Hematopoietic multipotent progenitor cell (in vitro differentiated cells): ENCODE measurements at places on chromosomes 1 and 21.

GRCh38 chr1:179824265-179824664, 53.3 kb downstream of the TOR1AIP2 start:
- no peak for DNase-seq

- DNase-seq: no peak
Measured at GRCh38 chr1:32860566-32860965, 10.1 kb downstream of the FNDC5 start.

GRCh38 chr1:216314379-216315095, 108.7 kb downstream of the USH2A start:
- no peak for DNase-seq

DNA sequence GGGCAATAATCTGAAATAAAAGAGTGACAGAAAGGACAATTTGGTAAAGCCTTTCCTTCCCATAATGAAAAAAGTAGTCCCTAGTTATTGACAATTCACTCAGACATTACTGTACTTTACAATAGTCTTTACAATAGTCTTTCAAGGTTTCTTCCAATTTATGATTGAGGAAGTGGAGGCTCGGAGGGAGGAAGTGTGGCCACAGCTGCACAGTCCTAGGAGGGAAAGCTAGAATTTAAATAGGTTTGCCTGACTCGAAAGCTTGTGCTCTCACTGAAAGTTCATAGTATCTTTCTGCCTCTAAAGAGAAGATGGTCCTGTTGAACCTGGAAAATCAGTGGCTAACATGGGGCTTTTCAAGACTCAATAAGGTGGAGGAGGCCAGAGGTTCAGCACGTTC, 203.2 kb downstream of the SDCCAG8 start:
- no peak for DNase-seq

- no peak for DNase-seq
Measured at GRCh38 chr1:28860332-28861073, 48.5 kb downstream of the OPRD1 start.

DNA sequence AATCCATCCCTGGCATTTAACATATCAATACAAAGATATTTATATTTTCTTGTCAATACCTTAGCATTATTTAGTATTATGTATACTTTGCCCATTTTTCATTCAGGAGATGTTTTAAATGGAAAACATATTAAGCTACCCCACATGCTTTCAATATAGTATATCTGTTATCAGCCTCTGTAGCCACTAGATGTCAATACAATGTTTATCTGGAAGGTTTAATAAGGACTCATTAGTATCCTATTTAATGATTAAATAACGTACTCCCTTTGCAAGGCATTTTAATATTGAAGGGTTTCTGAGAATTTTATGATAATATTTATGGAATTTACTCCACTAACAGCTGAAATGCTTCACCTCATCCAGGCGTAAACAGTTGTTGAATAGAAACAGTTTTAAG, 329.5 kb upstream of the ADGRL2 start:
- no peak for DNase-seq

DNA sequence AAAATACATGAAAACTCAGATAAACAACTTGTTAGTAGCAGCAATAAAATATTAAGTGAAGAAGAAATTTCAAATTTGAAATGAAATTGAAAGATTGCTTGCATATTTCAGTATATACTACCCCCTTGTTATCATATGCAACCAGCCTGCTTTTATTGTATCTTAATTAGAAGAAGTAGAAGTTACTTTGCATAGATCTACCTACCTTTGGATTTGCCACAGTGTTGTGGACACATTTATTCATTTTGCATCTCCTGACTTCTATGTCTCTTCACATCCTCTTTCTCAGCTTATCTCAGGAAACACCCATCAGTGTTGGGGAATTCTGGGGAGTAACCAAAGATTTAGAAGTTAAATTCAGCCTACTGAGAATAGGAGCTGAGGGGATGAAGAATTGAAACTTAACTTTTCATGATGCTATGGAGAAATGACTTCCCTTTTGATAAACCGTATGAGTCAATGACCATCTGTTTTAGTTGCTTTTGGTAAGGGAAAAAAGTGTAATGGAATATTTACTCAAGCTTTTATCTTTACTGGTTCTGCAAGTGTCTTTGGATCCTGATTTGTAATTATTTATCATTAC, 96.9 kb downstream of the RGL1 start:
- no peak for DNase-seq
